ENCODE measurements at places on chromosomes 11 and 22. TPM values are rescaled to one million over a fixed set of nuclear protein-coding genes. Genes with fewer than 3 reads are reported as not detected.

LTBP3 gene
- total RNA-seq, result 10.6 TPM

GRCh38 chr11:10348650-10349280, 43.9 kb downstream of the ADM start:
- DNase-seq, result no peak

TBX10 gene
- not detected for total RNA-seq

CRYBB3 gene
- total RNA-seq, result 0.39 TPM

GRCh38 chr11:33452836-33453624, 195.8 kb downstream of the HIPK3 start:
- no peak for DNase-seq

- no peak for DNase-seq
Measured at GRCh38 chr11:126538071-126538470, 182.6 kb downstream of the ST3GAL4 start.

DNA sequence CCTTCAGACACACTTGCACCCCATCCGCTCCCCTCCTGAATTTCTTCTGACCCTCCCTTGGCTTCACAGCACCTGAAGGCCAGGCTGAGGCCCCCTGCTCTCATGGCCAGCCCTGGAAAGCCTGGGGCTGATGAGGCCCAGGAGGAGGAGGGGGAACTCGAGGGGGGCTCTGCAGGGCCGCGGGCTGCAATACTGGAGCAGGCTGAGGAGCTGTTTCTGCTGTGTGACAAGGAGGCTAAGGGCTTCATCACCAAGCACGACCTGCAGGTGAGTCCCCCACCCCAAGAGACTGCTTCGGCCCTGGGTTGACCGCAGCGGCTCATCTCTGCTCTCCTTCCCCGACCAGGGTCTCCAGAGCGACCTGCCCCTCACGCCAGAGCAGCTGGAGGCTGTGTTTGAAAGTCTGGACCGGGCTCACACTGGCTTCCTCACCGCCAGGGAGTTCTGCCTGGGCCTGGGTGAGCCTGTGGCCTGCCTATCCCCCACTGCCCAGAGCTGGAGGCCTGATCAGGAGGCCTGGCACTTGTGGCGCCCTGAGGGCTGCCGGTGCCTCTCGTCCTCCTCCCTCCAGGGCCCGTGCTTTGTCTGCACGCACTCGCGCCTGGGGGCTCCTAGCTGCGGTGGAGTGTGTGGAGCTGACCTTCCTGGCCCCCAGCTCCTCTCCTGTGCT, 922 bp downstream of the CRACR2B start:
- no peak for DNase-seq

MS4A4E gene
- total RNA-seq, result not detected

GRCh38 chr11:33072465-33072864, 33.1 kb downstream of the TCP11L1 start:
- DNase-seq, result no peak

ADAMTS15 gene
- 1.5 TPM for total RNA-seq

DNA sequence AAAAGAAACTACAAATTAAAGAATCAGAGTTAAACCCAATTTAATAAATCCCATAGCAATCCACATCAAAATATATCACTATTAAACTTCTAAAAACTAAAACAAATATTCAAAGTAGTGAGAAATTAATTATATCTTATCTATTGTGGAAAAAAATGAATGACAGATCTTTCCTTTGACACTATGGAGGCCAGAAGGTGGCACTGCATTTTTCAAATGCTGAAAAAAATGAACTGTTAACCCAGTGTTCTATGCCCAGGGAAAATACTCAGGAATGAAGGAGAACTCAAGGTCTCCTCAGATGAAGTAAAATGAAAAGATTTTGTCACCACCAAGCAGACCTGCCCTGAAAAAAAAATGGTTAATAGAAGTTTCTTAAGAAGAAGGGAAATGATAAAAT, 27.7 kb downstream of the TYR start:
- DNase-seq, result no peak

- no peak for DNase-seq
Measured at GRCh38 chr11:16363706-16364105, 7.4 kb upstream of the SOX6 start.

- DNase-seq, result no peak
Measured at GRCh38 chr11:128152796-128153696, 434.3 kb downstream of the ETS1 start.

DNA sequence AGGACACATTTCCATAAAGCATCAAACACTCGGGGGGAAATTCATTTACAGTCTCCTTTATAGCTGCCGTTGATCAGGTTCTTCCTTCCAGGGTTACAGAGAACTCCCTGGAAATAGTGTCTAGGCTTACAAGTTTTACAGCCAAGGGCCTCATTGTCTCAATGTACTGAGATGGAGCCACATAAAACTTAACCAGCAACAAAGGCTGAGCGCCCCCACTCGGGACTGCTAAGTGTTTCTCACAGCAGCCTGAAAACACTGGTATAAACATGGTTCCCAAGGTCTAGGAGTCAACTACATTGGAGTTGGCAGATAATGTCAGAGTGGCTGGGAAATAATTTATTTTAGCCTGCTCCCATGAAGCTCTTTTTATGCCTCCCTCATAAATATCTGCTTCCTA, 686.2 kb downstream of the OPCML start:
- no peak for DNase-seq

GRCh38 chr11:80727315-80727714, 1286.5 kb upstream of the TENM4 start:
- DNase-seq, result peak; percentile 61

DNA sequence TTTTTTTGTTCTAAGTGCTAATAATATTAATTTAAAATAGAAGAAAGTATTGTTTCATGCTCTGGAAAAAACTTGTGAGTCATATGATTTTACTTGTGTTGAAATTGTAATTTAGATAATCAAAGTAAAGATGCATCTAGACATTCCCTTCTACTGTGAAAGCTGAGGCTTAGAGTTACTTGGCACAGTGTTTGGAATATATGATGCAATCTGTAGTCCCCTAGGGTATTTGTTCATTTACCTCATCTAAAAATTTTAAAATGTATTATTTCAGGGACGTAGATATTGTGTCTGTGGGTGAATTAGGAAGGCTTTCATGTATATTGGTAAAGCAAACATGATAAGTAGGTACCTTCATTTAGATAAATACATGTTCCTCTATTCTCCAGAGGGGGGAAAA, 793.5 kb upstream of the CNTN5 start:
- DNase-seq, result no peak

DNA sequence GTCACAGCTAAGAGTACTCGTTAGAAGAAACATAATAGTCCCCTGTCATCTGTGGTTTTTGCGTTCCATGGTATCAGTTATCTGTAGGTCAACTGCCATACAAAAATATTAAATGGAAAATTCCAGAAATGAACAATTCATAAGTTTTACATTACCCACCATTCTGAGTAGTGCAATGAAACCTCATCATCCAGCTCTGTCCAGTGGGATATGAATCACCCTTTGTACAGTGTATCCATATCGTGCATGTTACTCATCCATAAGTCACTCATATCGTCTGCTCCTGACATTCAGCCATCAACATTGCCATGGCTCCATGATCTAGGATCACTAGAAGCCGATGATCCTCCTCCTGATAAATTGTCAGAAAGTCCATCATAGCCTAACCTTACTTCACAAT, 174.9 kb upstream of the C11orf87 start:
- no peak for DNase-seq

DNA sequence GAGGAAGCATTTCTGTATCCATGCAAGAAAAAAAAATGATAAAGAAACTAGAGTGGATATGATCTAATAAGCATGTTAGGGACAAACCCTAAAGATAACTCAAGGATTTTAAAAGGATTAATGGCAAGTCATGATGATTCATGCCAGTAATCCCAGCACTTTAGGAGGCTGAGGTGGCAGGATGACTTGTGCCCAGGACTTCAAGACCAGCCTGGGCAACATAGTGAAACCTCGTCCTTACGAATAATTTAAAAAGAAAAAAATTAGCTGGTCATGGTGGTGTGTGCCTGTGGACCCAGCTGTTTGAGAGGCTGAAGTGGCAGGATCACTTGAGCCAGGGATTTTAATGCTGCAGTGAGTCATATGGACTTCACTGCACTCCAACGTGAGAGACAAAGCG, 145.5 kb upstream of the BLID start:
- DNase-seq, result no peak

LARGE2 gene
- 108 TPM for total RNA-seq

GRCh38 chr11:134062265-134063123, 6.4 kb upstream of the JAM3 start:
- no peak for DNase-seq

GRCh38 chr22:49013707-49014106, 814.0 kb downstream of the BRD1 start:
- peak; percentile 17 for DNase-seq

- no peak for DNase-seq
Measured at GRCh38 chr11:105144887-105145286, 5.3 kb upstream of the CARD18 start.

CCDC89 gene
- not detected for total RNA-seq

SYCE3 gene
- total RNA-seq, result 0.85 TPM

DNA sequence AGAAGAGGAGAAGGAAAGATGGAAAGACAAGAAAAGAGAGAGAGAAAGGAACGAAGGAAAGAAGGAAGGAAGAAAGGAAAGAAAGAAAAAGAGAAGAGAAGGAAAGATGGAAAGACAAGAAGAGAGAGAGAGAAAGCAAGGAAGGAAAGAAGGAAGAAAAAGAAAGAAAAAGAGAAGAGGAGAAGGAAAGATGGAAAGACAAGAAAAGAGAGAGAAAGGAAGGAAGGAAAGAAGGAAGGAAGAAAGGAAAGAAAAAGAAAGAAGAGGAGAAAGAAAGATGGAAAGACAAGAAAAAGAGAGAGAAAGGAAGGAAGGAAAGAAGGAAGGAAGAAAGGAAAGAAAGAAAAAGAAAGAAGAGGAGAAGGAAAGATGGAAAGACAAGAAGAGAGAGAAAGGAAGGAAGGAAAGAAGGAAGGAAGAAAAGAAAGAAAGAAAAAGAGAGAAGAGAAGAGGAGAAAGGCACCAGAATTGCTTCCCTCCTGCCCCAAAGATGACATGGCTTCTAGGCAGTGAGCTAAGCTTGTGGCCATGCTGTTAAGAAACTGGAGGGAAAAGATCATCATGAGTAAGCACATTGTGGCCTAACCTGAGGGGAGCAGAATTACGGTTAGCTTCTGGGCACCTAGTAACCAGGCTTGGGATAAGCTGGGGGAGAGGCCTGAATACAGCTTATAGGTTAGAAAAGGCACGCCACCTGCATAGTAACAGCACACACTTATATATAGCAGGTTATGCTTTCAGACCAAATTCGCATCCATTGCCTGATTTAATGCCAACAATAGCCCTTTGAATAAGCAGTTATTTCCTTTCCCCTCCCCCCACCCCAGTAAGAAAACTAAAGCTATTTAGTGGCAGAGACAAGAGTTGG, 2.3 kb upstream of the ST3GAL4 start:
- DNase-seq, result no peak

DNA sequence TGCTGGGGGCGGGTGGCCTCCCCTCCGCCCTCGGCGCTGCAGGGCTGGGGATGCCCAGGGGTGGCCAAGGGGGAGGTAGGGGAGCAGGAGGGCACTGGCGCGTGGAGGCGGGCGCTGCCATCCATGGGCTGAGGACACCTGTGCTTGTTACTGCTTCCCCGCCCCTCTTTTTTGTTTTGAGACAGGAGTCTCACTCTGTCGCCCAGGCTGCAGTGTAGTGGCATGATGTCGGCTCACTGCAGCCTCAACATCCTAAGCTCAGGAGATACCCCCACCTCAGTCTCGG, 683 bp upstream of the FADS3 start:
- no peak for DNase-seq

DNA sequence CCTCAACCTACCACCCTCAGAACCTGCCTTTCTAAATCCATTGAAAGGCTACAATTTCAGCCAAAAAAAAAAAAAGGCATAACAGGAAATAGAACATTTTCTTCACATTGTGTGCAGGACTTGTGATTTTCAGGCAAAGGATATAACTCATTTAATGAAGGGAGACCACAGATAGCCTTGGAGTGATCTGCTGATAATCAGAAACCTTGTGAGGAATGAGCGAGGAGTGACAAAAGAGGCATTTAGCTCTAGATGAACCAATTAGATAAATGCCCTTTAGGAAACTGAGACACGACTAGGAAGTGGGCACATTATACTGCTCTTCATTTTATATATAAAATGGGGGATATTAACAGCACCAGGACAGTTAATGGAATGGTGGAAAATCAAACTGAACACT, 216.5 kb upstream of the GRIA4 start:
- no peak for DNase-seq

BBS1 gene
- 27.2 TPM for total RNA-seq

NCF4 gene
- total RNA-seq, result not detected

DNA sequence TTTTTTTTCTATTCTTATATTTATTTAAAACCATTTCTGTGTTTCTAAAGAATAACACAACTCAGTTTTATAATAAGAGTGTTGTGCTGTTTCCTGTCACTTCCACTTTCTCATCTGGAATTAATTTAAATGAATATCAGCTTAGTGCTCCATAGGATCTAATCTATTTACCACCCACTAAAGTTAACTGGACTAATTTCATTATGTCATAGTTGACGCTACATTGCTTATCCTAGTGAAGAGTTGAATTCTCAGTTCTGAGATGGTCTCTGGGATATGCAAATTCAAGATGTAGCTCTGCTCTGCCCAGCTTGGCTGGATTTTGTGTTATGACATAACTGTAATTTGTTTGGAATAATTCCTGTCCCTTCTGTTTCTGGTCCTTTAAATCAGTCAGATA, 380.1 kb downstream of the METTL15 start:
- DNase-seq, result no peak

GRCh38 chr11:101010899-101011298, 118.7 kb downstream of the PGR start:
- DNase-seq, result peak; percentile 46

SPI1 gene
- not detected for total RNA-seq

GRCh38 chr22:29216873-29217666, 11.4 kb downstream of the EMID1 start:
- peak; percentile 21 for DNase-seq

- no peak for DNase-seq
Measured at GRCh38 chr11:119671051-119671450, 57.9 kb downstream of the NECTIN1 start.

C22orf15 gene
- total RNA-seq, result 0.81 TPM

GRCh38 chr11:13962562-13963168, at the start of gene SPON1:
Gene SPON1, plus strand, starts transcription at chr11:13962723. Its CDS starts 182 bp downstream, at chr11:13962905.
- DNase-seq, result peak; percentile 74

GRCh38 chr11:2883979-2884815, 1.4 kb downstream of the CDKN1C start:
- no peak for DNase-seq

GRCh38 chr11:134532921-134533421, 120.9 kb upstream of the B3GAT1 start:
- DNase-seq, result peak; percentile 17

- DNase-seq, result peak; percentile 82
Measured at GRCh38 chr11:66891851-66892660, 35.2 kb downstream of the LRFN4 start.

- no peak for DNase-seq
Measured at GRCh38 chr11:35629914-35630313, 11.7 kb downstream of the FJX1 start.

PES1 gene
- total RNA-seq, result 133 TPM

DNA sequence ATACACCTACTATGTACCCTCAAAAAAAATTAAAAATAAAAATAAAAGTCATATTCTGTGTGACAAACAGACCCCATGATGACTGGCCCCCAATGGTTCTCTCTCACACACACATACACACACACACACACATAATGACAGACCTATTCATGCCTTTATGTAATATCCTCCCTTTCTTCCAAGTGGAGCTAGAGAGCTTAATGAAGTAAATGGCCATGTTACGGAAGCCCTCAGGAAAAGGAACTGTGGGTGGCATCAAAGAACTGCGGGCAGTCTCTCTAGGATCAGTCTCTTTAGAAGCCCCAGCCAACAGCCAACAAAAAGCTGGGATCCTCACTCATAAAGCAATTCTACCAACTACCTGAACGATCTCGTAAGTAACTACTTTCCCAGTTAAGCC, 125.5 kb downstream of the SIK3 start:
- no peak for DNase-seq

HOATZ gene
- not detected for total RNA-seq
